ENCODE measurements at places on chromosomes 2 and 18.

GRCh38 chr2:77016443-77017354 is 505.5 kb downstream of the LRRTM4 start:
- DNase-seq, result no peak

- peak; percentile 20 for DNase-seq
Measured at GRCh38 chr2:8693157-8693821, 11.4 kb downstream of the ID2 start.

GRCh38 chr18:373780-374179 is 105.9 kb upstream of the THOC1 start:
- DNase-seq, result no peak

GRCh38 chr2:143123911-143124310 is 5.3 kb upstream of the ARHGAP15 start:
- DNase-seq, result no peak

- no peak for DNase-seq
Measured at GRCh38 chr18:7459851-7460770, 107.0 kb upstream of the PTPRM start.

- no peak for DNase-seq
Measured at GRCh38 chr2:171169333-171169732, 8.6 kb upstream of the TLK1 start.

- no peak for DNase-seq
Measured at GRCh38 chr18:13320891-13321425, 102.4 kb downstream of the LDLRAD4 start.

DNA sequence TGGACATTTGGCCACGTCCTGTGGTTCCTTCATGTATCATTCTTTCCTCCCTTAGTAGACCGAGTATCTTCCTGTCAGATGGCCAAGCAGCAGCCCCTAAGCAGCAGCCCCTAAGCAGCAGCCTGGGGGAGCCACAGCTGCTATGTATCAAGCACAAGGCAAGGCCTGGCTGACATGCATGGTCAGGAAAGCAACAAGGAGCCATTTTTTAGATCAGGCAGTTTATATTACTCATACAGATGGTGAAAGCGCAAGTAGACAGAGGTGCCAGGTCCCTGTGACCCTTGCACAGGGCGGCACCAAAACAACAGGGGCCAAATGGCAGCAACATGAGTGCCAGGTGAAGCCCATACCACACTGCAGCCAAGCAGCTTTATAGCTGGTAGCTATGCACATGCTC is 22.1 kb downstream of the CHCHD5 start:
- DNase-seq, result no peak

- no peak for DNase-seq
Measured at GRCh38 chr2:95225658-95226057, 18.3 kb downstream of the ZNF892 start.

- no peak for DNase-seq
Measured at GRCh38 chr18:13909141-13909940, 6.0 kb downstream of the MC2R start.

GRCh38 chr18:9488538-9488937 is 13.2 kb downstream of the RALBP1 start:
- no peak for DNase-seq

GRCh38 chr2:178250429-178250828 is 56.1 kb downstream of the OSBPL6 start:
- no peak for DNase-seq

DNA sequence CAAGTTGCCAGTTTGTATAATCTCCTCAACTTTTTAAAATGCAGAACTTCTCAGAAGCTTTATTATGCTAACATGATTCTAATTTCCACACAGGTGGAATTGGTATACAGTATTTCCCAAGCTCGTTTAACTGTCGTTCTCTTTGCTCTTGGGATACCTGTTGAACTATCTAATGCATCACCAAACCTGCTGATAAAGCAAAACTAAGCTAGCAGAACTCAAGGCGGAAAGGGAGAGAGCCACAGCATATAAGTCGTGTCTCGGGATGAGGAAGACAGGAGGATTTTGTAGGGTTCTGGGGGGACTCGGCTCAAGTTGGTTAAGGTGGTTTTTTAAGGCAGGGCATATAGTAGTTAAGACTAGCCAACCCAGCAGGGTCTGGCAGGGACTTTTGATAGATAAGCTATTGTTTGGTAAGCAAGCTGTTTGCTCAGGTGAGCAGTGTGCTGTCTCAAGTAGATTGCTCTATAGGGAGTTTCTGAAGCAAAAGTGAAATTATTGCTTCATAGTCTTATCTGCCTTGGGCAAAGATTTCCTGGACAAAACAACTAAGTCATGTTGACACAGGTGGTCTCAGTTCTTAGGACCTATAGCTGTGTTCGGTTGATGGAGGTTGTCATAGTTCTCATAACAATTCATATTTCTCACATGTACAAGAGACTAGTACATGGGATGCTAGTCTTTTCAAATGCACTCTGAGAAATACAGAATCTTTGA is 28.2 kb upstream of the CHRNA1 start:
- DNase-seq, result no peak

DNA sequence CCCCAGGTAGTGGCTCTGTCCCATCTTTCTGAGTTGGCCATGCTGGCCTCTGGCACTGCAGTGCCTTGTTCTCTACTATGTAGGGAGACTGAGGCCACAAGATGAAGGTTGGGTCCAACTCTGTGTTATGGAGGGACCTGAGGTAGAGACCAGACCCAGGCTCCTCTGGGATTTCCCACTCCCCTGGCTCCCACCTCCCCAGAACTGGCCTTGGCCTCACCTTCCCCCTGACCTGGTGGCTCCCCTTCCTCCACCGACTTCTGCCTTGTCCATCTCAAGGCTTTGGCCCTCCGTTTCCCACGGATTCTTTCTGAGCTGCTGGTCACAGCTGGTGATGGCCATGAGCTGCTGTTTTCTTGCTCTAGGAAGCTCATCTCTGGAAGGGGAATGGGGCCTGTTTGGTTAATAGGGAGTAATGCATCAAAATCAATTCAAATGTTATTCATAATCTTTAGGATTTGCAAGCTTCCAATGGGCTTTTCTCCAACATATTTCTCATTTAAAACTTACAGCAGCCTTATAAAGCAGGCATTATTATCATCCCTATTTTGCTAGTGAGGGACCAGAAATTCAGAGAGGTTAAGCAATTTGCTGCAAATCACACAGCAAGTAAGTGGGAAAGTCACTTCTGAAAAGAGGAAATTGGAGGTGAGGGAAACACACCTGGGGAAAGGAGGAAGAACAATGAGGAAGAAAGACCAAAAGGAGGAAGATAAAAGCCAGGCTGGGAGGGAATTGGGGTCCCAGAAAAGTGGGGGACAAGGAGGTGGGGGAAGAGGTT is 887 bp downstream of the PRKAG3 start:
- no peak for DNase-seq

DNA sequence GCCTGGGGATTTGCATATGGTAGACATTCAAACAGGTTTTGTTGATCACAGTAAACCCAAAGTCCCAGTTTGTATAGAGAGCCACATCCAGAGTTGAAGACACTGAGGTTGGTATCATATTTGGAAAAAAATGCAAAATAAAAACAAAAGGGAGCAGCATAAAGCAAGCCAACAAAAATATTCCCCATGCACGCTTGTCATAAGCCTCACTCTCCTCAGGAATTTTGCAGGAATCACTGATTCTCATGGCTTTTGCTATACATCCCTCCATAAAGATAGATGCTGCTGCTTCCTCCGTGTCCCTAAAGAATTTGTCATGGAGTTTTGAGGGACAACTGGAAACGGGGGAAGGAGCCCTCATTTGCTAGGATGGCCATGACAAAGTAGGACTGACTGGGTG is 108.8 kb upstream of the TCF4 start:
- no peak for DNase-seq

DNA sequence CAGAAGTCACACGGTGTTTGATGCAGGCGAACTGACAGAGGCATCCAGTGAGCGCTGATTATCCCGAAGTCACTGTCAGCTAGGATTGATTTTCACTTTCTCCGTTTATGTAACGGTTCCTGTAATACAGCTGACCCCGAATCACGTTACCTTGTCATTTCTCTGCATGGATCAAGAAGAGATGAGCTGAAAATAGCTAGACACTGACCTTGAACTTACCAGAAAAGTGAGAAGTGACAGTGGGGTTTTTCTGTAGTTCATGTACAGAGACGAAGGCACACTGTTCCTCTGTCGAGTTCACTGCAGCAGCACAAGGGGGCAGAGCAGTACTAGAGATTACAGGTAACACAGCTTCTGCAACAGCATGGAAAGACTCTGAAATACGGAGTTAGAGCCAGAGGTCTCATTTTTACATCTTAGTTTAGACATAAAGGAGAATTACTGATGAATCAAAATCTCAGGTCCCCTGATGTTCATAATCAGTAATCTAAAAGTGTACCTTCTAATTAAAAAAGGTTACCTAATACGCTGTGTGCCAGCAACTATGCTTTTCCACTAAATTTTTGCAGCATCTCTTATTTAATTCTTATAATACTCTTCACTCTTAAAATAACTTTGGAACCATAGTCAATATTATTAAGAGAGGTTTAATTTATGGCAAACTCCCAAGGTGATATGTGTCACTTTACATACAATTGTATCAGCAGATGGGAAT is 33.1 kb downstream of the ARHGAP15 start:
- peak; percentile 57 for DNase-seq

DNA sequence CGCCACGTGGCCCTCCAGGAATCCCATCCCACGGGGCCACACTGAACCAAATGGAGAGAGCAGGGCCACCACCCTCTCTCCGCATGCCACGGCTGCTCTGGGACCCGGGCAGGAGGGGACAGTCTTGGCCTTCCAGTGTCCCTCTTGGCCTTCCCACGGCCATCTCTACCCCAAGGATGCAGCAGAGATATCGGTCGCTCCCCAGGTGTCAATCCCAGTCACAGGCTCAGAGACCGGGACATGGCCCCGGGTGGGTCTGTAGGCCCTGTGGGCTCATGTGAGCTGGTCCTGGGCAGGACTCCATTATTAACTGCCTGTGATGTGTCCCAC is 15.3 kb downstream of the CAPN10 start:
- DNase-seq, result no peak

- no peak for DNase-seq
Measured at GRCh38 chr2:224722250-224722649, 6.1 kb upstream of the CCDC195 start.

DNA sequence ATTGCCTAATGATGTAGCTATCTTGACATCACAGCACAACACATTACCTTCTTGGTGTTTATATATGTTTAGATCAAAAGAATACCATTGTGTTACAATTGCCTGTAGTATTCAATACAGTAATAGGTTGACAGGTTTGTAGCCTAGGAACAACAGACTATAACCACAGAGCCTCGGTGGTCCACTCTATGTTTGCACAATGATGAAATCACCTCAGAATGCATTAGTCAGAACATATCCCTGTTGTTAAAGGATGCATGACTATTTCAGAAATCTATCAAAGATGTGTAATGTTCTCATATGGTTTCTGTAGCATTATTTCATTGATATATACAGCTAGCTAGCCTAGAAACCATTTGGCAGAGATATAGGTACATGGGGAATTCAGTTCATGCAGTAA is 8.9 kb downstream of the METTL5 start:
- no peak for DNase-seq

GRCh38 chr2:173134703-173135102 is 59.1 kb downstream of the MAP3K20 start:
- no peak for DNase-seq

DNA sequence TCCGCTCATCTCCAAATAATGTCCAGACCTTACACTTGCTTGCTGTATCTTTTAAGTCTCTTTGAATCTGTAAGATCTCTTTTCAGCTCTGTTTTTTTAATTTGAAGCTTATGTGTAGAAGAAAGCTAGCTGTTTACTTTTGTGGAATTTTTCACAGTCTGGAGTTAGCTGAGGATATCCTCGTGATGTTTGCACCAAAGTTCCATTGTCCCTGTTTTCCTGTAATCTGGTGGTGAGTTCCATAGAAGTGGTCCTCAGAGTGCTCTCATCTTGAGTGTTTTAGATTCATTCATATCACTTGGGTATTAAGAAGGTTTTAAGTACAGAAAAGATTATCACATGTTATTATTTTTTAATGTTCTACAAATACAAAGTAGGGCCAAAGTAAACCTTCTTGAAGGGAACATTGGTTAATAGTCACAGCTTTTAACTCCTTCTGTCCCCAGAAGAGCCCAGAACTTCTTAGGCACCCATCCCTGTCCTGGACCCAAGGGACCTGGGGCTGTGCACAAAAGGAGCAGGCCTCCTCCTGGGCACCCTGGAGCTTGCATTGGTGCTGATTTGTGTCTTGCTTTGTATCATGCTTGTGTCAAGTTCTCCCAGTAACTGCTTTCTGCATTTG is 15.0 kb downstream of the MLPH start:
- DNase-seq, result no peak

DNA sequence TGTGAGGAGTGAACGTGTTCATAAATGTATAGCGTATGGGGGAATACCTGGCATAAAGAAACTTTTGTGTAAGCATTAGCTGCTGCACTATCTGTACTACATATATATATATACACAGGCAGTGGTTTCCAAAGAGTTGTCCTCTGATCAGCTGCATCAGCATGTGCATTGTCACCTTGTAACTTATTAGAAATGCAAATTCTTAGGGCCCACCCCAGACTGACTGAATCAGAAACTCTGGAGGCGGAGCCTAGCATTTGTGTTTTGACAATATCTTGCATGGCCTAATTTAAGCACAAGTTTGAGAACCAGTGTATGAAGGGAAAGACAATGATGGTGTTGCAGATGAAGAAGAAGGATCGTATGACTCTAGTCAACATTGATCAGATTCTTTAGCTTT is 299.5 kb downstream of the CCDC102B start:
- DNase-seq, result no peak

GRCh38 chr2:15911686-15912085 is 28.7 kb upstream of the MYCN start:
- DNase-seq, result no peak

- no peak for DNase-seq
Measured at GRCh38 chr2:240858871-240859270, 9.8 kb upstream of the AGXT start.

GRCh38 chr18:26802330-26803200 is 62.9 kb downstream of the AQP4 start:
- DNase-seq, result no peak

DNA sequence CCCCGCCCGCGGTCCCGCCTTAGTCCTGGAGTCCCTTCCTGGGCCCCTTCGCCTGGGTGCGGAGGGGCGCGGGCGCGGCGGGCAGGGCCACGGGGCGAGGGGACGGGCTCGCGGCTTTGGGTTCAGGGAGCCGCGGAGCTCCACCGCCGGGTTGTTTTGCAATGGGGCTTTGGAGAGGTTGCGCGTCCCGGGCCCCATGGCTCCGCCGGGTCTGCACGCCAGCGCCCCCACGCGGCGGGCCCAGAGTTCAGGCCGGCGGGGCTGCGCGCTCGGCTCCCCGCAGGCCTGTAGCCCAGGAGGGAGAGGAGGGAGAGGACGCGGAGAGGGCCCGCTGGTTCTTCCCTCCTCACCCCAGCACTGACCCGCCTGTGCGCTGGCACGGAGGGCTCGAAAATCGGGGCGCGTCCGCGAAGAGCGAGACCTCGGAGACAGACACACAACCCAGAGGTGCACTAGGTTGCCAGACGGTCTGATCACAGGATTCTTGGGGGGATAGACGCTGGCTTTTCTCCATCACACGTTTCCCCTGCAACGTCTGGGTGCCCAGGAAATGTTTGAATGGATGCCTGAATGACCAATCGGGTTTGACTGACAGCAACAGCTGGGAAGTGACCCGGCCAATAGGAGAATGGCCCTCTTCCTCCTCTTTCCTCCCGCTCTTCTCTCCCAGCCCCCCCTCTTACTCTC is 4.9 kb upstream of the SIX2 start:
- DNase-seq, result no peak

GRCh38 chr2:147214914-147215313 is 629.9 kb upstream of the ACVR2A start:
- no peak for DNase-seq

- DNase-seq, result no peak
Measured at GRCh38 chr18:25239581-25240419, 112.2 kb downstream of the ZNF521 start.

All from activated naive CD4-positive, alpha-beta T cell treated with Interleukin-2 at 50 U/mL for 16 hours (primary cell).